IPS-NIHi11 (cell line): ENCODE measurements at places on chromosomes 3 and 15.
A peak's percentile ranks its signal among the peaks of the same experiment; 100 is the strongest.

DNA sequence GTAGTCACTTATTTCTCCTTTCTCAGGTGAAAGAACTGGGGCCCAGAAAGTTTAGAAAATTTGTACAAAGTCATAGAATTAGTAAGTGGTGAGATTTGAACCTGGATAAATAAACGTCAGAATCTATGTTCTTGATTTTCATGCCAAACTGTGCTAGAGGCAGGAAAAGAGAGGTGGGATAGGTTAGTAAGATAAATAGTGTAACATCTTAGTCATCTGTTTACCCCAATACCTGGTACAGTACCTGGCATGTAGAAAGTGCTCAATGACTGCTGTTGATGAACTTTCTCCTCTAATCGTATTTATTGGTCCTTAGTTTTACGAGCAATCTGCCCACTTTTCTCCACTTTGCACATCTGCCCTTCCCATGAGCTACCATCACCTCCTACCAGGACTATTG lies 124.9 kb downstream of the MITF start:
- DNase-seq, result no peak

DNA sequence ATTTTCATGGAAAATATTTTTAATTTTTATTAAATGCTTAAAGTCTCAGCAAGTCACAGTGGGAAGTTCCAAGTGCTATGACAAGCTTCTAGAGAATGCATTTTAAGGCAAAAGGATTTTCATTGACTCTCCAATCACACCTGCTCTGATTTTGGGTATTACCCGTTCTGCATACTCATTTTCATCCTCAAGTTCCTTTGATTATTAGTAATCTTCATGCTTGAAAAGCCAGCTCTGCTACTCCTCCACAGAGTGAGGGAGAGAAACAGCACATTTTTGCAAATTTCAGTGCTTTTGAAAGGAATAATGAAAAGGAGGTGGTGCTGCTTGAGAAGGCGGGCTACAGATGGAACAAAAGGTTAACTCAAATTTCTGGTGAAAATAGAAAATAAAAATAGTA lies 450.7 kb downstream of the NSUN3 start:
- no peak for DNase-seq

DNA sequence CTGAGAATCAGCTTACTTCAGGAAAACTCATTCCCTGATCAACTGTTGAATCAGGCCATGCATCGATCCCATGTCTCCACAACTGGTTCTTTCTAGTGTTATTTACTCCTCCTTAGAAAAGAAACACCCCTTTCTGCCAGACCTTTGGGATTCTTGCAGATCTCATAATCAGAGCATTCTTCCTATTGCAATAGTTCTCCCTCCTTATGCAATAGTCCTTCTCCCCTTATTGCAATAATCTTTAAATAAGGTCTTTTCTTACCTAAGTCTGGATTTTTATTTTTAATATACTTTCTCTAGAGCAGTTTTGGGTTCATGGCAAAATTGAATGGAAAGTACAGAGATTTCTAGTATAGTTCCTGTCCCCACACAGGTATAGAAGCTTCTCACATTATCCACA lies 141.9 kb upstream of the SGO1 start:
- no peak for DNase-seq

DNA sequence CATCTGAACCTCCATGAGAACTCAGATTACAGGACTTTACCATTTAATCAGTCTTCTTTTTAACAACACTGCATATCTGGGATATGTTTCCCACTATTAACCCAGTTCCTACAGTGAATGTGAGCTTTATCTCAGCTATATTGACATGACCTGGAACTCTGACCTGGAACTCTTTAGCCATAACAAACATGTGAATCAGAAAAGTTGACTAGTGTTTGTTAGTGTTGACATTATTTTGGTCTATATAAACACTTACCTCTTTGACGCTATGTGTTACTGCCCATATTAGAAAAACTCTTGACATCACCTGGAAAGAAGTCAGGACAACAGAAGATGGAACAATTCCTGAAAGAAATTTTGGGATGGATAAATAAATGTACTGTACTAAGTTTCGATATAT lies 56.7 kb downstream of the HACD2 start:
- no peak for DNase-seq

DNA sequence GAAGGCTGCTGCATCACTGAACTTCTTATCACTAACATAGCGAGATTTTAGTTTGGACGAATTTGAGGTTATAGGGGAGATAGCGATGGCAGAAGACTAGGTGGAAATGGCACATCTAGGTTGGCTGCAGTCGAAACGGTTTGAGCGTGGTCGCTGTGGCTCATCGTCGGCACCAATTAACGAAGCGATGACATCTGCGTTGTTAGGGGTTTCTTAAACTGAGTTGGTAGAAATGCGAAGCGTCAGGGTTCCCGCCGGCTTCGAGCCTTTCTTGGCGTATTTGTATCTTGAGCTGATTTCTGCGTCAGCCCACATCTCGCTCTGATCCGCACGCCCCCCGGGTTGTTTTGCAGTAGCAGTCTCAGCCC lies 319 bp downstream of the LNP1 start:
- no peak for DNase-seq

DNA sequence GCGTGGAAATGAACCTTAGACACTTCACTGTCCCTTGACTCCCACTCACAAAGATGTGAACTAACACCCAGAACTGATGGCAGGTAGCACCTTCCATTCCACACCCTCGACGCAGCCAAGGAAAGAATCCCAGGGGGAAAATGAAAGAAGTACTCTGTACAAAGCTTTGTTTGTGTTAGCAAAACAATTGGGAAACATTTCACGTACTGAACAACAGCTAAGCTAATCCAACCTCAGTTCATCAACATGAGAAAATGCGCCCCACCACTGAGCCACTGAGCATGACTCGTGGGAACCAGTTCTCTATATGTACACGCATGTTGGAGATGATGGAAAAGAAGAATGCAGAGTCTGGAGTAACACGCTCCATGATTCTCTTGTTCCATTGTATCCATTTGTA lies 32.0 kb downstream of the CORO2B start:
- no peak for DNase-seq

DNA sequence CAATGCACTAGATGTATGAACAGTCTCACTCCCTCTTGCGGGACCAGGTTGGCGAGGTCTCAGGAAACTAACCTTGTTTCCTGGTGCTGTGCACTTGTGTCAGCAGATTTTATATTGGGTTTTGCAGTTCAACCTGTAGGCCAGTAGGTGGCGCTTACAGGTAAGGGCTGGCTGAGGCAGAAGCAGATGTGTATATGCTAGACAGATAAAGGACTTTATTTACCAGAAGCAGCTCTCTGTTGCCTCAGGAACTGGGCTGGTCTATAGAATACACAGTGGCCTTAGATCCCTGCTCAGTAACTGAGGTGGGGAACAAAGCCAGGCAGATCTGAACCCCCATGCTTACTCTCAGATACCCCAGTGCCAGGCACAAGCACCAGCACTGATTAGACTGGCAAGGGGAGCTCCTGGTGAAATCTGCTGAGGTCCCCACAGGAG lies 296.8 kb downstream of the DOCK3 start:
- DNase-seq, result peak; percentile 79
